Activated CD4-positive, alpha-beta T cell treated with anti-CD3 and anti-CD28 coated beads, Interleukin-2, amount 50 U/mL, for 48 hours (primary cell): ENCODE measurements at places on chromosomes 1 and 21.

- DNase-seq: peak; percentile 26
Measured at GRCh38 chr1:11473491-11474034, 5.4 kb upstream of the DISP3 start.

GRCh38 chr1:166857995-166858394 lies 18.1 kb downstream of the TADA1 start:
- DNase-seq: no peak

DNA sequence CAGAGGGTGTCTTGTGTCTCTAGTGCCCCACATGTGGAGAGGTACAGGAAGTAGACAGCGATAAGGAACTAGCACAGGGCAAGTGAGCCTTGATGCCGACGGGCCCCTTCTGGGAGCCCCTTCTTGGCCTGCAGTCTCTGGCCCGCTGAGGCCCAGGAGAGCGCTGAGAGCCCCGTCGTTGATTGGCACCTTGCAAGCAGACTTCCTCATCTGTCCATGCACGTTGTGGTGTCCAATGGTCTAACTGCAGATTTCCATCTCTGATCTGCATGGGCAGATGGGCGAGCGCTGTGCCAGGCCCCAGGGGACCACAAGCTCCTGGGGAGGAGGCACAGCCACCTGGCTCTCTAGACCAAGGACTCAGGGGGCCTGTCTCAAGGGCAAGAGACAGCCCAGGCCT lies 32.4 kb downstream of the PLEKHA6 start:
- DNase-seq: no peak

GRCh38 chr1:36115200-36115669 lies 9.8 kb downstream of the COL8A2 start:
- no peak for DNase-seq

DNA sequence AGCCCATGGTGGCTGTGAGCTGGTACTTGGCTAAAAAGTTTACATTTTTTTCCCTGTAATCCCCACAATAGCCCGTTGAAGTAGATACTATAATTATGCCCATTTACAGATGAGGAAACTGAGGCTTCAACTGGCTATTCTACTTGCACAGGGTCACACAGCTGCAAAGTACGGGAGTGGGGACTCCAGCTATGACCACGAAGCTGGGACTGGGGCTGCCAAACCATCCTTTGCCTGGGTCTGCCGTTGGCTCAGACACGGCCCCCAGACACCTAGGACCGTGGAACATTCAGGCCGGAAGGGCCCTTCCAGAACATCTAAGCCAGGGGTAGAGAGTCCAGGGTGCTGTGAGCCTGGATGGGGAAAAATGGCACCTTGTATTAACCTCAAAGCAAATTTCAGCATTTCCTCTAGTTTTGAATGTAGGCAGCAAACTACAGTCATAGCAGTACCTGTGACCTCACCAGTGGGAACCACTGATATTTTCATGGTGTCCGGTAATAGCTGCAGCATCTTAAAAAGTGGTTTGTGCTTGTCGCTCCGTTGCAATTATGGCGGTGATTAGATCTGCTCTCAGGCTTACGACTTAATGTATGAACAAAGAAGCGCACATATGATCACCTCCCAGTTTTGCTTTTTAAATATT lies 4.3 kb downstream of the TP73 start:
- DNase-seq: peak; percentile 17

GRCh38 chr21:41769521-41769920 lies 2.7 kb upstream of the RIPK4 start:
- no peak for DNase-seq

GRCh38 chr1:52569449-52570210 lies 16.7 kb upstream of the TUT4 start:
- no peak for DNase-seq

GRCh38 chr21:27379354-27379753 lies 412.5 kb upstream of the ADAMTS5 start:
- DNase-seq: no peak

- no peak for DNase-seq
Measured at GRCh38 chr1:74160046-74160445, 37.9 kb downstream of the LRRIQ3 start.

- no peak for DNase-seq
Measured at GRCh38 chr1:24369199-24369598, 44.4 kb downstream of the STPG1 start.

DNA sequence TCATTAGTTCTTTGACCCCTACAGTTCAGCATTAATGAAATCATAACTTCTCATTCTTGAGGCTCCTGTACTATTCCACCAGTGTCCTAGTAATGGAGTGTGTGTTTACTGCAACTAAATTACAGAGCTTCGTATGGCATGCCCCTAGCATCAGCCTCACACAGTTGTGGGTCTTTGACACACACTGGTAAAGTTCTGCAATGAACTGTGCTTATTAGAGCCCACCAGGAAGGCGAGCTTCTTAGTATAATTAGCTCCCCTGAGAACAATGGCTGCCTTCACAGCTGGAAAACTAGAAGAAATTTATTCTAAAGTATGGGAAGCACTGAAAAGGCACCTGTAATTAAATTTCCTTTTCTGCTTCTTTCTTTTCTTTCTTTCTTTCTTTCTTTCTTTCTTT lies 251.1 kb upstream of the RGS18 start:
- no peak for DNase-seq

DNA sequence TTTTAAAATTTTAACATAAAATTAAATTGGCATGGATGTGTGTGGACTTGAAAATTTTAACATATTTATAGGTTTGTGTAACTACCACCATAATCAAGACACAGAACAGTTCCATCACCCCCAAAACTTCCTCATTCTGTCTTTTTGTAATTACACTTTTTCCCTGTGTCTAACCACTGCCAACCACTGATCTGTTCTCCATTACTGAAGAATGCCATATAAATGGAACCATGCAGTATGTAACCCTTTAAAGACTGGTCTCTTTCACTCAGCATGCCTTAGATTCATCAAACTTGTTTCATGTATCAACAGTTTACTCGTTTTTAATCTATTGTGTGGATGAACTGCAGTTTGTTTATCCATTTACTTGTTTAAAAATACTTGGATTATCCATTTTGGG lies 13.0 kb upstream of the AHCYL1 start:
- no peak for DNase-seq

- peak; percentile 89 for DNase-seq
Measured at GRCh38 chr1:206489980-206490770, 17.2 kb upstream of the RASSF5 start.

GRCh38 chr21:30354308-30355005 lies 6.1 kb upstream of the KRTAP23-1 start:
- no peak for DNase-seq

DNA sequence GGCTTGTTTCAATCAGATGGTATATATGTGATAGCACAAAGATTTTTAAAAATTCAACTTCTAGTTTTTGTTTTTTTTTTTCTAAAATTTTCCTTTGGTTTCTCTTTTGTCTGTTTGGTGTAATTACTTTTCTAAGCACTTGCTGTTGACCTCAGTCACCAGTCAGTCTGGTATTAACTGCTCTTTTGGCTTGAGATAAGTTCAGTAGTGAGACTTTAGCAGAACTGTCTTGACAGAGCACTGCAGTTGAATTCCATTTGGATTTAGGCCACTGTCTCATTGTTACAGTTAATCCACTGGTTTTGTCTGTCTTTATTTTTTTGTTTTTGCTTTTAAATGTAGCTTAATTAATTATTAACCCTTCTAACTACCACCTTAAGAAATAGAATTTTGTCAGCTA lies 36.2 kb downstream of the OSBPL9 start:
- no peak for DNase-seq

GRCh38 chr1:186531561-186532165 lies 70.7 kb upstream of the PDC start:
- DNase-seq: no peak

GRCh38 chr1:237386362-237387143 lies 344.6 kb downstream of the RYR2 start:
- no peak for DNase-seq

GRCh38 chr1:62318320-62318755 lies 896 bp downstream of the KANK4 start:
- DNase-seq: no peak

GRCh38 chr1:12342401-12343003 lies 112.7 kb downstream of the VPS13D start:
- DNase-seq: no peak

- no peak for DNase-seq
Measured at GRCh38 chr1:162835157-162835899, 25.6 kb downstream of the CCDC190 start.

DNA sequence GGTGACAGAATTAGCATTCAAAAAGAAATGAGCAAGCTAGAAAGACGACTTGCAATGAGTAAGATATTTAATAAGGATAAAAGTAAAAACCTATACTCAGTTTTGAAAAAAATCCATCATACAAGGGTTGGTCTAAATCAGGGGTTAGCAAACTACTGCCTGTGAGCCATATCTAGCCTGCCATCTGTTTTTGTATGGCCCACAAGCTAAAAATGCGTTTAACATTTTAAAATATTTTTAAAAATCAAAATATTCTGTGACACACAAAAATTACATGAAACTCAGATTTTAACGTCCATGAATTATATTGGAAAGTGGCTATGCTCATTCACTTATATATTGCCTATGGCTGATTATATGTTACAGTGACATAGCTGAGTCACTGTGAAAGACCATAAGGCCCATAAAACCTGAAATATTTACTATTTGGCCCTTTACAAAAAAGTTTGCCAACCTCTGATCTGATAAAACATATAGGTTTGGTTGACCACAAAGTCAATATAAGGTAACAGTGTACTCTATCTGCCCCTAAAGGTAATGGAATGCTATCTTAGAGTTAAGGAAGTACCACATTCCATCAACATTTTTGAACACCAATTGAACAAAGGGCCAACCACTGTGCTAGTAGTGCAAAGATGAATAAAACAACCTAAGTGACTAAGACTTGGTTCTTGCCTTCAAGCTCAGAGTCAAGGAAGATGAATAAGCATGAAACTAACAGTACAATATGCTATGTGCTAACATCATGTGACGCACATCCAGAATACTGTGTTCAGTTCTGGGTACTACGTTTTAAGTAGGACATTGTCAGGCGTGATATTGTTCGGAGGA lies 3.2 kb downstream of the IFT25 start:
- no peak for DNase-seq

GRCh38 chr1:20322825-20323612 lies 32.3 kb downstream of the VWA5B1 start:
- DNase-seq: peak; percentile 67

DNA sequence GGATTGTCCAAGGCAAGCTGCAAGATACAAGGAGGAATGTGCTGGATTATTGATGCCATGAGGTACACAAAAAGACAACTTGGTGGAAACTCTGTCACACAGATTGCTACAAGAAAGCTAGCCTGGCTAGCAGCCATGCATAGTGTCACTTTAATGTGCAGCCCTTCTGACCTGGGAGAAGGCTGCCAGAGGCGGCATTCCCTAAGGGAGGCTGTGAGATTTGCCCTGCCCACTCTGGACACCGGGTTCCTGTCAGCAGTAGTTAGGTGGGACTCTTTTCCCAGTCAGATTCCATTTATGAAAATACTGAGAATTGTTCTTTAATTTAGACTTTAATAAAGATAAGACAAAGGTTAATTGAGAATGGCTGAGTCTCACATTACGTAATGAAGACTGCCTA lies 47.8 kb upstream of the SYT6 start:
- DNase-seq: no peak

- no peak for DNase-seq
Measured at GRCh38 chr1:108925920-108926319, 37.4 kb downstream of the CLCC1 start.

GRCh38 chr1:167051907-167052306 lies 38.3 kb downstream of the GPA33 start:
- no peak for DNase-seq

DNA sequence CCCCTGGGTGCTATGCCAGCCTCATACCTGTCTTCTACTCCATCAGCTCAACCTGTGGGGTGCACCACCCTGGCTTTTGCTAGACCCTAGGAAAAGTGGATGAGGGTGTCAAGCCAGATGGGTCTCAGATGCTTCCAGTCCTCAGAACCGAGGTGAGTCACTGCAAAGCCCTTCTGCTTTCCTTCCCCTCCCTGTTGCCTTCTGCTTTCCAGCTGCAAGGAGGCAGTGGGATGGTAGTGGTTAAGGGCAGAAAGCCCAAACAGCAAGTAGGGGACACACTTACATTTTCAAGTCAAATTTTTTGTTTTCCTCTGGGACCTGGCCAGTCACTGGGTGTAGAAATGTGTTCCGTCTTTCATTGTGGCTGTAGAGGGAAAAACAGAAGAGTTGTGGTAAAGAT lies 60.7 kb upstream of the GOLT1A start:
- DNase-seq: no peak

DNA sequence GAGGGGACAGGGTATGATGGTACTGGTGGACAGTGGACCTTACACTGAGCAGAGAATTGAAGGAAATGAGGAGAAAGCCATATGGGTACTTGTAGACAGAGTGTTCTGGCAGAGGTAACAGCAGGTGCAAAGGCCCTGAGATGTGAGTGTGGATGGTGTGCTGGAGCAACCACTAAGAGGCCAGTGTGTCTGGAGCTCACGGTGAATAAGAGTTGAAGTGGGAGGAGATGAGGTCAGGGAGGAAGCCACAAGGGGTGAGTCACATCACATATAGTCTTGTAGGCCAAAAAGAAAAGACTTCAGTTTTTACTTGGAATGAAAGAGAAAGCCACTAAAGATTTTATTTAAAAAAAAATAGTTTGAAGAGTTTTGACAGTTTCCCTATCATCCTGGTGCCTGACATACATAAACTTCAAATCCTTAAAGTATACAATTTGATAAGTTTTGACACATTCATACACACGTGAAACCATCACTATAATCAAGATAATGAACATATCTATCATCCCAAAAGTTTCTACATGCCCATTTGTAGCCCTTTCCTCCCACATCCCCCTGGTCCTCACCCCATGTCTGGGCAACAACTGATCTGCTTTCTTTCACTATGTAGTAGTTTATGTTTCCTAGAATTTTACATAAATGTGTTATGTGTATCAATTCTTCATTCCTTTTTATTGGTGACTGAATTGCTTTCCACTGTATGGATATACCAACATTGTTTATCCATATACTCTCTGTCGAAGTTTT lies 148.4 kb downstream of the GPATCH2 start:
- peak; percentile 58 for DNase-seq

DNA sequence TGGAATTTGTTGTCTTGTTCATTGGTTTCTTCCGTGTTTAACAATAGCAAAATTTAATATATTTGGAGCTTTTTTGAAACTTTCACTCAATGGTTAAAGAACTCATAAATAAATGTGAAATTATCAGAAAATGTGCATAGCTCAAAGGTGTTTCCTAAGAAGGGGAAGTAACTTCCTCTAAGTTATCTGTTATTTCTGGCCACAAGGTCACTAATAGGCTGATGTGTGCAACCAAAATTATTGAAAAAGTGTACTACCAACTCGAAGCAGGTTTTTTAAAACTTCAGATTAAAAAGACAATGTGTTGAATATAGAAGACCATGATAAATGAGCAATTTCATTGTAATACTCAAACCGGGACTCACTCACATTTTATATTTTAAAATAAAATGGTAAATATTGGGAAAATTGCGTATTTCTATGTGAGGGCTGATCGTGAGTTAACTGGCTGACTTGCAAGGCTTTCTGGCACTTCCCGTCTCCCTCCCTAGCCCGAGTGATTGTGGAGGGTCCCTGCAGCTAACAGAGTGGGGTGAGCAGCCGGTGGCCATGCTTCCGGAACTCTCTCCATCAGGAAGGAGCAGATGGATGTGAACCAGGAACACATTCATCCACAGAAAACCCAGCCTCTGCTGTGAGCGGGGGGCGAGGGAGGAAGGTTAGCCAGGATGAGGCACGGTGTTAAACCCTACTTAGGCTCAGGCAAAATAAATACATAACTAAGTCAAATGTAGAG lies 96.9 kb downstream of the ERG start:
- no peak for DNase-seq
